ENCODE measurements at places on chromosomes 5 and 9.

DNA sequence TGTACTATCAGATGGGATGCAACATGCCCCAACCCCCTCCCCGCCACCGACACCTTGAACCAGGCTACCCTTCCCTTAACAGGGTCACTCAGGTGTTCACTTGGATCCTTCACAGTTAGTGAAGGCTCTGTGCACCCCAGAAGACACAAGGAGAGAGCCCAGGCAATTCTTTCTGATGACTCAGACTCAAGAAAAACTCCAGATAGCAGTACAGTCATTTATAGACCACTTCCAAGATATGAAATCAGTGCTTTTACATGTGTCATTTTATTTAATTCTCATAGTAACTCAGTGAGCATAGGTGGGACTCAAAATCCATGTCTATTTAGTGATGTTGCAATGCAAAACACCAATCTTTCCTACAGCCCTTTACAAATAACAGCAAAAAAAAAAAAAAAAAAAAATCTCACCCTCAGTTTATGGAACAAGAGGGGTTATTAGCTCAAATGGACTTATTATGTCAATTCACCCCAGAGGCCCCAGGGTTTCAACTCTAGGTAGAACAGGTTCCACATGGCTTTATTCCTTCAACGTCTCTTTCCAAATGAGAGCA, 71.9 kb downstream of the FOXD1 start:
- DNase-seq, result no peak

- no peak for DNase-seq
Measured at GRCh38 chr9:112846528-112847488, 43.9 kb downstream of the SLC46A2 start.

DNA sequence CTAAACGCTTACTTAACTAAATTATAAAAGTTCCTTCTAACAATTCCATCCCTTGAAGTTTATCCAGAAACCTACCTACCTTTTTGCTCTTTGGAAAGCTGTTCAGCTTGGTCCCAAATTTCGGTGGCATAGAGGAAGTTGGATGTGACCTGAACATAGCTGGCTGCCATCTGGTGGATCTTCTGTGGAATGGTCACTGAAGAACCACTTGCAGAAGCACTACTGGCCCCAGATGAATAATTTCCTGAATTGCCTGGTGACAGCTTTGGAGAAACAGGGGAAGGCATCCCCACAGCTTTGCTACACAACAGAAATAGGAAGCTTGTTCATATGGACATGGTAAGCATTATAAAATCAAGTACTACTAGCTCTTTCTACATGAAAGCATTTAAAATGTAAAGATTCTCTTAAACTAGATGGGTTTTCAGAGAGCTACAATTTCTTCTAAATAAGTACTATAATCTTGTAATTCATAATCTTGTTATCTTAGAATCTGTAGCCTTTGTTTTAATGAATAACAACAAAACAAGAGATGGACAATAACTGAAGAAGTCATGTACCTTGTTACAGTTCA, 9.9 kb downstream of the LEAP2 start:
- peak; percentile 23 for DNase-seq

DNA sequence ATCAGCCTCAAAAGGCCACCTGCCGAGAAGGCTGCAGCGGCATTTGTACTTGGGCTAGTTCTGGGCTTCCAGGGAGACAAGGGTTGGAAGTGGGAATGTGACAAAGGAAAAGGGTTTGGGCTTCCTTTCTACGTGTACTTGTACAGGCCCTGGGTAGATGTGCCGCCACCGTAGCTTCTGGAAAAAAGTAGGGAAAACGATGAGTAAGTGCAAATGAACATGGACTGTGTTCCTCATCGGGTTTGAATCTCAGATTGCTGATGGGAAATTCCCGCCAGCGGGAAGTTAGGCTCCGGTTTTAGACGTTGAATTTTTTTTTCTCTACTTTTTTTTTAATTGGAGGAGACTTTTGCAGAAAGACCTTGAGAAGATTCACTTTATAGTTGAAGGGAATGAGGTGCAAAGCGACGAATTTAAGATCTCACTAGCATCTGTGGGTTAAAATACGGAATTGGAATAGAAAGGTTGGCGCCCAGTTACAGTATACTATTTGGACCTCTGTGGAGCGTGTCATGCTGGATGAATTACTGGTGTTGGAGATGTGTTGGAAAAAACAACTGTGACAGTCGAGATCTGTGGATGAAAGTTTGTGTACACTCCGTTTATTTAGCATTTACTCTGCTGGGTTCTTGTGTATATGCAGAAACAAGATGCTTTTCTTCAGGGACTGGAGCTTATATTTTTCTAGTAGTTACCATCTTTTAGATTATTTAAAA, 1.2 kb downstream of the G3BP1 start:
- peak; percentile 20 for DNase-seq

- no peak for DNase-seq
Measured at GRCh38 chr5:30747412-30747811, 446.1 kb upstream of the CDH6 start.

DNA sequence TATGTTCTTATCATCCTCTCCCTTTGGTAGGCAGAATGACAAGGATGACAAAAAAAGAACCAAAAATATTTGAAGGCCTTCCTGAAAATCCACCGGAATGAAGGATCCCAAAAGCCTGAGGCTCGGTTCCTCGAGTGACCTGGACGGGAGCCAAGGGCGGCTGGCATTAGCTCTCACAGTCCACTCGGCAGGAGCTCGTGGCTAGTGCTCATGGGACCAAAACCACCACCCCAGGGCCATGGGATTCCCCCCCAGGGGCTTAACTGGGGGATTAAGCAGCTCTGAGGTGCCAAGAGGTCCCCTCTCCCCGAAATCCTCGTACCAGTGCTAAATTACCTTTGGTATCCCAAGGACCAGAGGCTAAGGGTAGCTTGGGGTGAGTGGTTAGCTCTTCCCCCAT, 586 bp upstream of the PDZD2 start:
- peak; percentile 38 for DNase-seq

DNA sequence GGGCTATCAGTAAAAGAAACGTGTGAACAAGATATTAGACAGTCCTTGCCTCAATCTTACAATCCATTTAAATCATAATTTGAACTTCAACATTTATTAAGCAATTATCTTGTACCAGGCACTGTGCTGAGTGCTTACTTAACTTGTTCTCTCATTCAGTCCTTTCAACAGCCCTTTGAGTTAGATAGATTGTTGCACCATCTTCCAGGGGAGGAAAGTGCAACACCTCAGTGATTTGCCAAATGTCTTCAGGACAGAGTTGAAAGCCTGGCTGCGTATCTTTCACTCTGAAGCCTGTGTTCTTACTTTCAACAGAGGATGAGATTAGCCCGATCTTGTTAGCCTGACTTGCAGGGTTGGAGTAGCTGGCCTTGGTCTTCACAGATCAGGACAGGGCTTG, 34.2 kb upstream of the SUB1 start:
- DNase-seq, result no peak

DNA sequence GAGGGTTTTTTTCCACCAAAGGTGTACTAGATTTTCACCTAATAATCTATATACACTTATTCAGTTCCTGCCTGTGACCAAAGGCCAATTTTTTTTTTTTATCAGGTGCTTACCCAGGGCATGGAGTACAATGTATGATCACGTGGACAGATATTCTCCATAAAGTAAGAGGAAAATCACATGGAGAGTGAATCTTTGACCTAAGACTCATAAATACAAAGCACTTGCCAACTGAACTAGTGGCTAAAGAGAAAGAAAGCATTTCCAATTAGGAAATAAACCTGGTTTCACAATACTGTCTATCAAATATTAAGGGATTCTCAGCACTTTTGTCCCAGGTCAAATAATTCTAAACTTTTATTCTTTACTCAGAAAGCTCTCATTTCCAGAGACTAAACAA, 33.0 kb upstream of the CEP120 start:
- no peak for DNase-seq

- DNase-seq, result no peak
Measured at GRCh38 chr9:136628268-136628667, 34.4 kb upstream of the EGFL7 start.

GRCh38 chr9:91954841-91955471, 4.9 kb upstream of the ROR2 start:
- DNase-seq, result no peak

- DNase-seq, result no peak
Measured at GRCh38 chr9:72734631-72735030, 213.2 kb downstream of the TMC1 start.

GRCh38 chr5:141960018-141960417, 2.0 kb upstream of the PCDH12 start:
- DNase-seq, result no peak

DNA sequence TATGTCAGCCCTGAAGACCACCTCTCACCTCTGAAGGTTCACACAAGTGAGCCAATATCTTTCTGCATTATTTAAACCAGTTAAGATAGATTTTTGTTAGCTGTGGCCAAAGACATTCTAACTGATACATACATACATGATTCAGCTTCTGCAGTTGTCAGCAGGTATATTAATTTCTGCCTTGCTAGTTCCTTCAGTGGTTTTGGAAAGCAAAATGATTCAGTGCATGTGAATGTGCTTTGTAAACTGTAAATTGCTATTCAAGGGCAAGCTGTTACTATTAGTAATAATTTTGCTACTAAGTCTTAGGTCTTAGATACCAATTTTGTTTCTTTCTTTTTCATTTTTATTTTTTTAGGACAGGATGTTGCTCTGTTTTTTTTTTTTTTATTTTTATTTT, 89.2 kb upstream of the ERBIN start:
- no peak for DNase-seq

- DNase-seq, result no peak
Measured at GRCh38 chr5:96335873-96336272, 97.2 kb downstream of the PCSK1 start.

DNA sequence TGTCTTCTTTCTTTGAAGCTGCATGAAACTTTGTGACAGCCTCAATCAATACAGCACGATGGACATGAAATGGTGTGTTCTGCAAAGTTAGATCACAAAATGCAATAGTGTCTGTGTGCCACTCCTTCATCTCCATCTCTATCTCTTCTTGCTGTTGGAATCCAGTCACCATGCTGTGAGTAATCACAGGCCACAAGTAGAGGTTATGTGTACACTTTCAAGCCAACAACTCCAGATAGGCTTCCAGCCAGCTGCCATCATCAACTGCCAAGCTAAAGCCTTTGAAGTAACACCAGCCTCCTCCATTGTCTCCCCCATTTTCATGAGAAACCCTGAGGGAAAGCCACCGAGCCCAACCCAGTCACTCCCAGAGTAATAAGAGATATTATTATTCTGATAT, 360.6 kb downstream of the PTPRD start:
- DNase-seq, result no peak

DNA sequence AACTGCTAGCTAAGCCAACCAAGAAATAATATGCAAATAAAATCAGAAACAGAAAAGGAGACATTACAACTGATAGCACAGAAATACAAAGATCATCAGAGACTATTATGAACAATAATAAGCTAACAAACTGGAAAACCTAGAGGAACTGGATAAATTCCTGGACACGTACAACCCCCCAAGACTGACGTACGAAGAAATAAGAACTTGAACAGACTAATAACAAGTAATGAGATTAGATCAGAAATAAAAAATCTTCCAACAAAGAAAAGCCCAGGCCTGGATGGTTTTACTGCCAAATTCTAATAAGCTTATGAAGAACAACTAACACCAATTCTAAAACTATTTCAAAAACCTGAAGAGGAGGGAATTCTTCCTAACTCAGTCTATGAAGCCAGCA, 67.9 kb downstream of the EPB41L4A start:
- no peak for DNase-seq

DNA sequence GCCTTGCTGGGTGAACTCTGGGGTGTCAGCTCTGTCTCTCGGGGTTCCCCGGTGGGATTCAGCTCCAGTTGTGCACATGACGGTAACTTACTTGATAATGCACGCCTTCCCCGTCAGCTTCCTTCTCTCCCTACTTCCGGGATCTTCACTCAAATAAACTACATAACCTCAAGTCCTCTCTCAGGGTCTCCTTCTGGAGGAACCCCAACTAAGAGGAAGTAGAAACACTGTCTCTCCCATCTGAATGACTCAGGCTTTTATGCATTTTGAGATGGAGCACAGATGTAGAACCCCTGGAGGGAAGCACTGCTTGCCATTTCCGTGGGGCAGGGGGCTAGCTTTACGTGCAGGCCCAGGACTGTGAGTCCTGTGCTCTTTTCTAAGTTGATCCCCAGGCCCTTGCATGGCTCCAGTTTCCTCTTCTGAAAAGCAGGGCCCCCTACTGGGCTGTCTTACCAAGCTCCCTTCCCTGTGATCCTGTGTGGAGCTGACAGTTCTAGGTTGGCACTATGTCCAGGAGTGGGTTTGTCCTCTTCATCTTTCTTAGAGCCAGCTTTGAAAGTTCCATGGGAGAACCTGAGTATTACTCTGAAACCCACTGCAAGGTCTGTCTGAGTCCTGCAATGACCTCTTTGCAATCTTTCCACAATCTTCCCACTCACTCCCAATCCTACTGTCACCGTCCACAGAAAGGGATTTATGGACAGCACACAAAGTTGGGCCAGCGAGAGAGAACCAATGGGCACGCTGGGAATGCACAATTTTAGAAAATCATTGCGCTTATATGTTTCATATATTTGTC, 17.7 kb downstream of the S1PR3 start:
- DNase-seq, result no peak

GRCh38 chr5:127556609-127557334, 39.3 kb downstream of the PRRC1 start:
- DNase-seq, result no peak

GRCh38 chr5:113824307-113824706, 310.8 kb downstream of the YTHDC2 start:
- DNase-seq, result no peak

DNA sequence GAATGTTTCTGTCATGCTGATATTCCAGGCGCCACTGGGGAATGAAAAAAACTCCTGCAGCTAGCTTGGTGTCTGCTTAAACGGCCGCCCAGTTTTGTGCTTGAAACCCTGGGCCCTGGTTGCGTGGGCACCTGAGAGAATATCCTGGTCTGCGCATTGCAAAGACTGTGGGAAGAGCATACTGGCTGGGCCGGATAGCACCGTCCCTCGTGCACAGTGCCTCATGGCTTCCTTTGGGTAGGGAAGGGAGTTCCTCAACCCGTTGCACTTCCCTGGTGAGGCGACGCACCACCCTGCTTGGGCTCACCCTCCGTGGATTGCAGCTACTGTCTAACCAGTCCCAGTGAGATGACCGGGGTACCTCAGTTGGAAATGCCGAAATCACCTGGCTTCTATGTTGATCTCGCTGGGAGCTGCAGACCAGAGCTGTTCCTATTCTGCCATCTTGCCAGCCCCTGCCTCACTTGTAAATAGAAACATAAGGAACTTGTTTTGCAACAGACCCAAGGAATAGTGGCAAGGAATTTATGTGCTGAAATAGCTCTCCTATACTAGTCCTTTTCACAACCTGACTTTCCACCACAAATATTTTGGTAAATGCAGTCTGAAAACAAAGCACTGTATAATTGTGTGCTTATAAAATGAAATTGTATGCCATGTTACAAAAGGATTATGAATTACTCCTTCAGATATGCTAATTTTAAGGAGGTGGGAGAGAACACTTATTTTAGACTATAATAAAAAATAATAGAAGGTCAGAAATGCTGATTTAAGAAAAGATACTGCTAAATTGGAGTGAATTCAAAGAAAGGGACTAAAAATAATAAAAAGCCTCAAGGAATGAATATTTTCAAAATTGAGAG, 90.3 kb downstream of the ADAMTSL1 start:
- no peak for DNase-seq

Data from caudate nucleus (tissue), 63 donors.